KG1 (cell line): ENCODE measurements at places on chromosomes 1 and 21.

DNA sequence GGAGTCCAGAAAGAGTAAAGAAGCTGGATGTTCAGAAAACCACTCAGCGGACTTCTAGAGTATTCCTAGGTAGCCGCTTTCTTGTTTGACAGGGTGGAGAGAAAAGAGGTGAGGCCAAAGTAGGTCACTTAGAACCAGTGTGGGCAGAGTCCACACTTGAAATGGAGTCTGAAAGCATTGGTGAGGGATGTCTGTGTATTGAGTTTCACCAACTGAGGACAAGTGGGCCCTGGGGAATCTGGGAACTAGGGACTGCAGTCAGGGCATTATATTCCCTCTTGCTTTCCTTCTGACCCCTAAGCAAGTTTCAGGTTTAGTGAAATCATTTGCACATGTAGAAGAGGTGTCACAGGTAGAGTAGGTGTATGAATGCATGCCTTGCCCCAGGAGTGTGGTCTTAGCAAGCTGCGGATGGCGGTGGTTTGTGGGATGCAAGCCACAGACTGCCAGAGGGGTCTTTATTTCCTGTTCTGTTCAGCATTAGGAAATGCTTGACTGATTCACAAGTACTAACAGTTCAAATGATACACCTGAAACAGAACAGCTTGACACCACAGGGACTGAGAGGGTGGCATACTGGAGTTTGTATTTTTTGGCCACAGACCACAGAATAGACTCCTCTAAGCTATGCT lies 1.1 kb upstream of the GNG12 start:
- no peak for DNase-seq

DNA sequence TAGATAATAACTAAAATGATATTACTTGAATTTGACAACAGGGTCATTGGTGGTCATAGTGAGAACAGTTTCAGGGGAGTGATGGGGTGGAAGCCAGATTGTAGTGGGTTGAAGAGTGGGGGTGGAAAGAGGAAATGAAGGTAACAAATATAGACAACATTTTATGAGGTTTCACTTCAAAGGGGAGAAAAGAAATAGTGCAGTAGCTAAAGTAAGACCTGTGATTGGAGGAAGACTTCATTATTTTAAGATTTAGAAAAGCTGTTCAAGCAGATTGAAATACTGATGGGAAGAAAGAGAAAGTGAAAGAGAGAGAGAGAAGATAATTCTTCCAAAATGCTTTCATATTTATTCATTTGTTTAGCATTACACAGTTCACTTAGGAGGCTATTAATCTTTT lies 52.0 kb upstream of the KCNA3 start:
- no peak for DNase-seq

GRCh38 chr1:61151565-61151964 lies 69.2 kb downstream of the NFIA start:
- DNase-seq: no peak

GRCh38 chr21:45859041-45859761 lies 122.4 kb upstream of the COL6A1 start:
- DNase-seq: no peak

- DNase-seq: no peak
Measured at GRCh38 chr21:27557356-27557755, 590.5 kb upstream of the ADAMTS5 start.

DNA sequence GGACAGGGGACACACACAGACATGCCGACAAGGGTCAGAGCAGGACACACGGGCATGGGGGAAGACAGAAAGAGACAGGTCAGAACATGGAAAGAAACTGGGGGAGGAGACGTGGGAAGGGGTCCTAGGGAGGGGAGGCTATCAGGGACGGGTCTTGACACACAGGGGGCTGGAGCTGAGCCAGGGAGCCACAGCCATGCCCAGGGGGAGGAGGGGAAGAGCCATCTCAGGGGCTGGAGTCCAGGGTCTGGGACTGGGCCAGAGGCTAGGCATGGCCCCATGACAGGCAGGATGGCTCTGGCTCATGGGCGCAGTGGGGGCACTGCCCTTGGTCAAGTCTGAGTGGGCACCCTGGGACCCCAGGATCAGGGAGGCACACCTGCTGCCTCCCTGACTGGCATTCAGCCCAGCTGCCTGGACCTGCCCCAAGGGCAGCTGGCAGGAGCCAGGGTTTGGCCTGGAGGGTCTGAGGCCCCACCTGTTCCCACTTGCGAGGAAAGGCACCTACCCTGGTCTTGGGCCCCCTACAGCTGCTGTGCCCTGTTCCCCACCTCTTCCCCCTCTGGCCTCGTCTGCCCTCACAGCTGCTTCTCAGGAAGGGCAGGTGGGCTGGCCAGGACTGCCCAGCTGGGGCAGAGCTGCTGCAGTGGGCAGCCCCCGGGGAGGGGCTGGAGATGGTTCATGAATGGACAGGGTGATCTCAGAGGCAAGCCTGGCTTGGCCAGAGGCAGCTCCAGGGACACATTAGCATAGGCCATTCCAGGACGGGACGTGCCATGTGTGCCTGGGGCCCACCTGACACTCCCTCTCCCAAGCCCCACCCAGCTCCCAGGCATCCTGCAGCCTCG lies 42.9 kb downstream of the HSPG2 start:
- DNase-seq: no peak

DNA sequence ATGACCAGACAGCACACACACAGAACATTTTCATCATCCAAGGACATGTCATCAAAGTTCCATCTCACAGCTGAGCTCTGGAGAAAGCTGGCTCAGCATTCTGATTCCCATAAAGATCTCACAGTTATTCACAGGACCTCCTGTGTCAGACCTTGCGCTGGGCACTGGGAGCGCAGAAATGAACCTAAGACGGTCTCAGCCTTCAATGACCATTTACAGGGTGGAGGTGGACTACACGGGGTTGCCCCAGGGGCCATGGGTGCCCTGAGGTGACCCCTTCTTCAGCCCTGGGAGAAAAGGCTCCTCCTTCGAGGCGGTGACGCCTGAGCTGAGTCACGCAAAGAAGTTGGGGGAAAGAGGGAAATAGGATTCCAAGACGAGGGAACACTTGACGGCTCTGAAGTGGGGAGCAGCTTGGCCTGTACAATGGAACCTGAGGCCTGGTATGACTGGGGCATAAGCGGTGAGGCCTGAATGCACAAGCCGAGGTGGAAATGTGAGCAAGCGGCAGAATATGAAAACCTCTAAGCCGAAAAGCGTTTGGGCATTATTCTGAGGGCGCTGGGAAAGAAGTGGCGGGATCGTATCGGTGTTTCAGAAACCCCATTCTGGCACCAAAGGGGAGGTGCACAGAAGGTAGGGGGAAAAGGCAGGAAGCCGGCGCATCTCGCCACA lies 797 bp downstream of the CC2D1B start:
- DNase-seq: no peak

DNA sequence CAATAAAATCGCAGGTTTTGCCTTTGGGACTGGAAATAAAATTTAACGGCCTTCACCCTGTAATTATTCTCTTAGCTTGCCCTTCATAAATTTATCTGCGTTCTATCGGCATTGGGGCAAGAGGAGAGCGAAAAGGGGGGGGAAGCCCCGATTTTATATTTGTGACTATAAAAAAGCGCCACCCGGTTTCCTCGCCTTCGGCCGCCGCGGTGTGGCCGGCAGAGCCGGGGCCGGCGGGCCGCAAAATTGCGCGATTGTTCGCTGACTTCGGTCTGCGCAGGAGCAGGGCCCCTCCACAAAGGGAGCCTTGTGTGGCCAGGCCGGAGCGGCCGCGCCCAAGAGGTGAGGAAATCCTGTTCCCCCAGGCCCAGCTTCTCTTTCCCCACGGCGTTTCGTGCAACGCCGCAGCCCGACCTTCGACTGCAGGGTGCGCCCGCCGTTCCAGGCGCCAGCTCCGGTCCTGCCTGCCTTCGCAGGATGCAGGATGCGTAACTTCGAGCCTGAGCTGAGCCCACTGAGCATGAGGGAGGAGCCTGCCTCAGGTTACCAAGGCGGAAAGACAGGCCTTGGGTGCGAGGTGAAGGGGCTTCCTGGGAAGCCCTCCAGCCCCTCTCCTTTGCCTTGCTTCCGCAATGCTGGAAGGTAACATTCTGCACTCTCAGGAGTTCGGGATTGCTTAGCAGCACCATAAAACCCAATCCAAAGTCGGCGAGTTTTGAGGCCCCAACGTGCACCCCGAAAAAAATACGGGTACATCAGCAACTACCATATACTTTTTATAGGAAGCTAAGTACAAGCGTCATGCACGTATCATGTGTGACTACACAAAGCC lies 4.9 kb upstream of the TBX15 start:
- no peak for DNase-seq

GRCh38 chr21:41410361-41410760 lies 15.7 kb upstream of the MX1 start:
- DNase-seq: no peak

GRCh38 chr1:196611873-196612272 lies 3.6 kb upstream of the KCNT2 start:
- no peak for DNase-seq

DNA sequence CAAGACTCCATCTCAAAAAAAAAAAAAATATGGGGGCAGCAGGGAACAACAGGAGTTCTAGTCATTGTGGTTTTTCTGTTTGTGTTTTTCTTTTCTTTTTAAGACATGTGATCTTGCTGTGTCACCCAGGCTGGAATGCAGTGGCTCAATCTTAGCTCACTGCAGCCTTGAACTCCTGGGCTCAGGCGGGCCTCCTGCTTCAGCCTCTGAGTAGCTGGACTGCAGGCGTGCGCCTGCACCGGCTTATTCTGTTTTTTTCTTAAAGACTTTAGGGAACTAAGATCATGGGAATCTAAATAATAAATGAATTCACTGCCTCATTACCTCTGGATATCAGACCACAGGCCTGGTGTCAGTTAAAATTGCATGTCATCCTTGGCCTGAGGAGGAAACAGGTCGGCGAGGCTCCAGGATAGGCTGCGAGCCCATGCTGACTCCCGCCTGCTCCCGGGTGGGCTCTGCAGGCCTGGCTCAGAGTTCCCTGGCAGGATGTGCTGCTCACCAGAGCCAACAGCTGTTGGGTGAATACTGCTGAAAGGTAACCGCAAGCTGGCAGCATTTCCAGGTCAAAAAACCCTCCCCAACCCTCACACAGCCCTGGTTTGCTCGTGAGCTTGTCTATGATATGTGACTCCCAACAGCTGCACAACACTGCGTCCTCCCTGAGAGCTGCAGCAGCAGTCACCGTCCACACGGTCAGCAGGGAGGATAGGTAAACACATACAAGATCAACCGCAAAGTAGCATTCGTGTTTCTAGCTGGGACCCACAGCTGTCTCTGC lies 58.1 kb downstream of the SCCPDH start:
- DNase-seq: peak; percentile 71

GRCh38 chr1:22755641-22756040 lies 45.0 kb downstream of the EPHB2 start:
- no peak for DNase-seq

DNA sequence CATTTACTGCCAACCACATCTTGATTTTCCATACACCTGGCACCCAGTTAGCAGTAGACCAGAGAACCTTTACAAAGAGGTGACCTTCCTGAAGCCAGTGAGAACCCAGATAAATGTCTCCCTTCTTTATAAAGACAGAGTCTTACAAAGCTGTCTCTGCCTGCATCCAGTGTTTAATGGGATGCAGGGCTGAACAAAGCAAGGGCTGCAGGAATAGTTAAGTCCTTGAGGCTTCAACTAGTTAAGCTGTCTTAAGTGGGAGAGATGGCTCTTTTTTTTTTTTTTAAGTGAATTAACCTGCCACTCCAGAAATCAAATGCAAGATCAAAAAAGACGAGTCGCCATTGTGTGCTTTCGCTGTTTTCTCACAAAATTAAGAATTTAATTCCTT lies 1.5 kb downstream of the AHCYL1 start:
- no peak for DNase-seq

GRCh38 chr1:10177876-10178275 lies 32.5 kb upstream of the KIF1B start:
- no peak for DNase-seq

- DNase-seq: peak; percentile 63
Measured at GRCh38 chr1:161020509-161021164, at the start of gene F11R. Gene F11R, minus strand, starts transcription at chr1:161021152. Its CDS starts 79 bp downstream, at chr1:161021073.

- DNase-seq: no peak
Measured at GRCh38 chr1:98854137-98854536, 150.5 kb downstream of the PLPPR5 start.

DNA sequence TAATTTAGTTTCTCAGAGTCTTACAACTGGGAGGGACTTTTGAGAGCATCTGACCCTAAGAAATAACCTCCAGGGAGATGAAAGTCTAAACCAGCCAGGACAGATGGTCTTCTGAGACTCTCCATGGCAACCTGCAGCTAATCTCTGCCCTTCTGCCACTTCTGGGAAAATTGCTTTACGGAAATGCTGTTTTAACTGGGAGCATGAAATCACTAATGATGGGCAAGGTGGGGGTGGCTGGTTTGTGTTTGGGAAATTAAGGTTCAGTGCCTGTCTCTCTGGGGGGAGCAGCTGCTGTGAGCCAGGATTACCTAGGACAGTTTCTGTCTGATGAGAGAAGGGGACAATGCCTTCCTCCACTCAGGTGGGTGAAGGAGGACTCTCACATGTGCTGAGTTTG lies 33.2 kb downstream of the ROR1 start:
- DNase-seq: no peak

DNA sequence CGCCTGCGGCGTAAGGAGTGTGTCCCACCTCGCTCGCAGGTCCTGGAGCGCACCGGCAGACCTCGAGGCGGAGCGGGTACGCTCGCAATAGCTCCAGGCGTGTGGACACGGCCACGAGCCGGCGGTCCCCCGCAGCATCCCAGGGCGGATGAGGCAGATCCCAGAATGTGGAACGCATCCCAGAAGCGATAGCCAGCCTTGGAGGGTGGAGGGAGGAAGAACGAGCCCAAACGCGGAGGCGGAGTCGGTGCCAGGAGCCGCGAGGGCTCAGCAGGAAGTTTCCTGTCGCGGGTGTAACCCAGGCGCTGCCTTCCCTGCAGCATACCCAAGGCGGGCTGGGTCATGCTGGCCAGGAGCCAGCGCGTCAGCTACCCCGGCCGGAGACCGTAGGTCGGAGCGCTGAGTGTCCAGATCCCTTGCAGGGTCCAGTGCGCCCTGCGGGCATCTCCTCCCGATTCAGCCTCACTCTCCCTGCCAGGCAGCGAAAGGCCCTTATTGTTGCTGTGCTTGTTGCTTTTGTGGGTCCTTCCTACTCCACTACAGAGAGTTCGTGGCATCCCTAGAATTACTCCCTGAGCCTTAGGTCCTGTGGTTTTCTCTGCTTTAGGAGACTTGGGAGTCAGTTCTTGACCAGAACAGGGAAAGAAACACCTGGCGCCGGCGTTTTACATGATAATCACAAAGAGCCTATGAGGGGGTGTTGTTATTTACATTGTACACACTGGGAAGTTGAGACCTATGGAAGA lies 27.7 kb downstream of the STYXL2 start:
- no peak for DNase-seq
